ENCODE measurements at places on chromosomes 16 and 17.

DNA sequence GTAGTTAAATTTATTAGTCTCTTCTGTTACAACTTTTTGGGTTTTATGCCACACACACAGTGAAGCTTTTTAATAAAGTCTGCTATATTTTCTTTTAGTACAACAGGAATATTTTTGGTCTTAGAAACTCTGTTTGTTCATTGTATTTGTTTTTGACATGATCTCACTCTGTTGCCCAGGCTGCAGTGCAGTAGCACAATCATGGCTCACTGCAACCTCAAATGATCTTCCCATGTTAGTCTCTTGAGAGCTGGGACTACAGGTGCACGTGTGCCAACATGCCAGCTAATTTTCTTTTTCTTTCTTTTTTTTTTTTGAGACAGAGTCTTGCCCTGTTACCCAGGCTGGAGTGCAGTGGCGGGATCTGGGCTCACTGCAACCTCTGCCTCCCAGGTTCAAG is 27.1 kb downstream of the PPM1D start:
- no peak for DNase-seq

- DNase-seq: no peak
These were observed 24.5 kb upstream of the MILR1 start for GRCh38 chr17:64424324-64424849.

GRCh38 chr17:82021107-82021899 is 1.4 kb downstream of the CENPX start:
- no peak for DNase-seq

DNA sequence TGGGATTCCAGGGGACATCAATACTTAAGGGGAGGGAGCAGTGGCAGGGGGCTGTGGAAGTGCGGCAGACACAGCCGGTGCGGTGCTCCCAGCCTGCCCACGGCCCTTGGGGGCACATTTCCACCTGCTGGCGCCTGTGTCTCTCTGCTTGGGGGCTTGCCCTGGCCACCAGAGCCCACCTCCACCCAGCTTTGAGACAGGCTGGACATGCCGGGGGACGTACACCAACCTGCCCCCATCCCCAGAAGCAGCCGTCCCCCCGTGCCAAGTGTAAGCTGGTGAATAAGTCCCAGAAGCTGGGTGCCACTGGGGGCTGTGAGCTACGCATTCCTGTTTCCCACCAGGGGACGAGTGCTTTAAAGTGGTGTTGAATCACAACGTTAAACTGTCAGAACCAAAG is 172.6 kb downstream of the GSG1L start:
- no peak for DNase-seq

GRCh38 chr17:47774331-47774730 is 41.3 kb downstream of the TBX21 start:
- no peak for DNase-seq

DNA sequence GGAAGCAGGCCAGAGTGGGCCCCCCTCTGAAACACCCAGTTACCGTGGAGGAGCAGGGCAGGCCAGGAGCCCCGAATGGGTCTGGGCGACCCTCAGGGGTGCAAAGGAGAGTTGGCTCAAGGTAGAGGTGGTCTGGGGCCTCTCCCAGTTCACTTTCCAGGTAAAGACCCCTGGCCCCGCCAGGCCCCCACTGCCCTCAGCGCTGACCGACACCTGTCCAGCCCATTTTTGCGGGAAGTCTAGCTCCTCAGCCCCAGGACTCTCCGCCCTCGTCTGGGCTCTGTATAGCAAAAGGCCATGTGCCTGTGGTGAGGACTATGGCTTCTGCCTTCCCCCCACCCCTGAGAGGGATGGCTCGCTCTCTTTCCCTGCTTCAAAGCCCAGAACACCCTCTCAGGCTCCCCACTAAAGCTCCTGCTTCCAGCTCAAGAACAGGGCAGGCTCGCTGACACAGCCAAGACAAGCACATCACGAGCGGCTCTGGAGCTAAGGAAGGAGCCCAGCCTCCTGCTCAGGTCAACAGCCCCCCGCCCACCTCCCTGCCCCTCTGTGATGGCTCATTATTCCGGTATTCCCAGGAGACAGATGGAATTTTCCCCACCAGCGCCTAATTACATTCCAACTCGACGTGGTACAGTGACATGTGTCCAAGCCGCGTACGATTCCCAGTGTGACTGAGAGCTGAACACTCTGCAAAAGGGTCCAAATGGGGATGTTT is 59.4 kb downstream of the RTN4RL1 start:
- DNase-seq: no peak

- no peak for DNase-seq
These were observed 7.3 kb upstream of the NR1D1 start for GRCh38 chr17:40107522-40108174.

DNA sequence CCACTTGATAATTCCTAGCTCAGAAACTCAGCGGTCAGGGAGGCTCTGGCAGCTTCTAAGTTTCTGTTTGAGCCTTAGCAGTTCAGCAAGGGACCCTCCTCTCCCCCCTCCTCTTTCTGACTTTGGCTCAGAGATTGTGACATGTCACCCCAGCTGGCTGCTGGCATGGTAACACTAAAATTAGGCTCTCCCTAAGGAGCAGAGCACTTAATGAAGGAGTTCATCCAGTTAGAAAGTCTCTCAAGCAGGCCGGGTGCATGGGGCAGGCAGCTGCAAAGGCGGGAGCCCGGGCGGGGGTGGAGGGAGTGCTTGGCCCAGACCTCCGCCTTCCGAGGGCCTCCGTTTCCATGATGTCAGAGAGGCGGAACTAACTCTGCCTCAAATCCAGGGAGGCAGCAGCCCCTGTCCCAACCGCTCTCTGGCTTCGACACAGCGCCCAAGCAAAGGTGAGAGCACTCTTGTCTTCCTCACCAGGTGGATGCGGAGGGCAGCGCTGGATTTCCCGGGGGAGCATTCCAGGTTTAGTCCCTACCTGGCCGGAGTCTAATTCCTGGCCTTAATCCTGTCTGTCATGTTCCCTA is 128.0 kb upstream of the PLCG2 start:
- no peak for DNase-seq

- DNase-seq: peak; percentile 75
These were observed 94.6 kb downstream of the RGS9 start for GRCh38 chr17:65231662-65232335.

GRCh38 chr16:64365448-64365931 is 756.4 kb downstream of the CDH11 start:
- no peak for DNase-seq

DNA sequence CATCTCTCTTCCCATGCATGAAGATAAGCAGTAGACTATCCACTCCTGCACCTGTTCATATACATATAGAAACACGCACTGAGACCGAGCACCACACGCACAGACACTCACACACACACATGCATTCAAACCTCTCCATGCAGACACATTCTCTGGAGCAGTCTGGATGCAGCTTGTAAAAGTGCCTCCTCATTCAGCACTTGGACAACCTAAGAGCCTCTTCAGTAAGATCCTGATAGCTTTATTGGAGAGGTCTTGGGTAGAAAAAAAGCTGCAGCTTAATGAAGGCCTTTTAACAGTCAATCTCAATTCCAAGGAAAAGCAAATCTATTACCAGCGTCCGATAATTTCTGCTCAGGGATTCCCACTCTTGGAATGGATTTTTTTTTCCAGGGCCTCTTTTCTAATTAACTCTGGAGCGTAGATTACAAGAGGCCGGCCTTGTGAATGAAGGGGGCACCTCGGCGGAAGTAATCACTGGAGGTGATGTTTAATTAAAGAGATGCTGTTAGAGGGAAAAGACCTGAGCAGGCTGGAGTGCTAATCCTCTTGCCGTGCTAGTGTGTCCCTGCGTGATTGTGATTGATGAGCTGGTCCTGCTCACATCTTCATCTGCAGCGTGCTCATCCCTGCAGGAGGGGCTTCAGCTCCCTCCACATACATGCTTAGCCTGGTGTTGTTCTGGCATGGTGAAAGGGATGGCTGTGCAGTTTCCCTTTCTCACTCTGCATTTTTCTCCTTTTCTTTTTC is 155.1 kb downstream of the RBFOX1 start:
- no peak for DNase-seq

GRCh38 chr16:67357561-67357960 is 30.9 kb downstream of the LRRC36 start:
- no peak for DNase-seq

DNA sequence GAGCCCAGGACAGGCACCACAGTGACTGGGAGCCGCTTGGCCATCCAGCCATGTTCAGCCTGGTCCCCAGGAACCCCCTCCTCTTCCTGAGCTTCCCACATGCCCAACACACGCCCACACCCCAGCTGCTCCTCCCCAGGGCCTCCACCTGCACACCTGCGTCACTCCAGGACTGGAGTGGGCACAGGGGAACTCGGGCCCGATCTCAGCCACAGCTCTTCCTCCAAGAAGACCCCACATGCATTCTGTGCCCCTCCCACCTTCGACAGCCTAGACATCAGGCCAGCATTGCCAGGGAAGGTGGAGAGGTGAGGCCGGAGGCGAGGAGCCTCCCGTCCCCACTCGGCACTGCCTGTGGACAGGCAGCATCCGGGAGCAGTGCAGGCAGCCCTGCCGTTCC is 6.0 kb upstream of the VASN start:
- DNase-seq: no peak

DNA sequence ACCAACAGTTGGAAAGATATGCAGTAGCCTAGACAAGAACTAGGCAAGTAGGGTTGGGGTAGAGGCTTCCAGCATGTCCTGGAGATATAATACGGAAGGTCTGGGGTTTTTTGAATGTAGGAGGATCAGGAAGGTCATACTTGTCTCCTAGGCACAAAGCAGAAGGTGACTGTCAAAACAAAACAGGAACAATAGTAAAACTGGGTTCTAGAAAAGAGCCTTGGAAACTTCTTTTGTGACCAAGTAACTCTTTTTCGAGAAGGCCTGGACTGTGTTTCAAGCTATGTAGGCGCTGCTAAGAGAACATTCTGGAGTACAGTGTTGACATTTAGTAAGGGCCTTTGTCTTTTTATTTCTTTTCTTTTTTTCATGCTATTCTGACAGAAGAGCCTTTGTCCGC is 26.9 kb upstream of the TENT4B start:
- DNase-seq: no peak

DNA sequence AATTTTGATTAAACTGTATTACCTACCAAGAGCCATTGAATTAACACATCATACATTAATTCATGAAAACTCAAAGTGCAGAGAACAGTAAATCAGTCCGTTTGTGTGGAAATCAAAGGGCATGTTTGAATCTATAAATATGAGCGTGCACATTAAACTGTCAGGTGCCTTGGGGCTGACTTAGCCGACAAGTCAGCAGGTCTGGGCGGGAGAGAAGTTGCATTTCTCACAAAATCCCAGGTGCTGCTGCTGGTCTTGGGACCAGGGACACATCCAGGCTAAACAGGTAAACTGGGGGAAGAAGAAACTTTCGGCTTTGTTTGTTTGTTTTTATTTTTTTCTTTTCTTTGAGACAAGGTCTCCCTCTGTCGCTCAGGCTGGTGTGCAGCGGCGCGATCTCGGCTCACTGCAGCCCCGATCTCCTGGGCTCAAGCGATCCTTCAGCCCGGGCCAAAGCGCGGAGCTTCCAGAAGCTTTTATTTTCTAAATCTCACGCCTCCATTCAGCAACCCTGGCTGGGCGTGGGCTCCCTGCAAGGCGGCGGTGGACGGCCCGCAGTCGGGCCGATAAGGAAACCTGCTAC is 213.9 kb downstream of the MRTFB start:
- DNase-seq: no peak

- DNase-seq: no peak
These were observed 396.2 kb downstream of the CDH13 start for GRCh38 chr16:83023011-83023410.

- DNase-seq: peak; percentile 93
These were observed 985 bp upstream of the SLFN12 start for GRCh38 chr17:35433075-35433894.

DNA sequence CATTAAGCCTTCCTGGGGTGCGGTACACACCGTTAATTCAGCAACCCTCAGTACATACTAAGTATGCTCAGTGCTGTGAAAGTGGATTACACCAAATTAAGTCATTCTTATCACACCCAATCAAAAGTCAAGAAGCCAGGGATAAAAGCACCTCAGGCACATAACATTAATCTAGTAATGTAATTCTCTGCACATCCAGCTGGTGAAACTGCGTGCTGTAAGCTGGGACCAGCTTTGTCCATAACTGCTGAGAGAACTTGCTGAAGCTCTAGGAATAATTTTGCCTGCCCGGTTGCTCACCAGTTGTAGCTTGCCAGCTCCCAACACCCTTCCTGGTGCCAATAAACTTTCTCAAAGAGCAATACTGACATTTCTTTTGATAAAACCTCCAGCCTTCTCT is 44.9 kb downstream of the SLC47A1 start:
- DNase-seq: no peak

DNA sequence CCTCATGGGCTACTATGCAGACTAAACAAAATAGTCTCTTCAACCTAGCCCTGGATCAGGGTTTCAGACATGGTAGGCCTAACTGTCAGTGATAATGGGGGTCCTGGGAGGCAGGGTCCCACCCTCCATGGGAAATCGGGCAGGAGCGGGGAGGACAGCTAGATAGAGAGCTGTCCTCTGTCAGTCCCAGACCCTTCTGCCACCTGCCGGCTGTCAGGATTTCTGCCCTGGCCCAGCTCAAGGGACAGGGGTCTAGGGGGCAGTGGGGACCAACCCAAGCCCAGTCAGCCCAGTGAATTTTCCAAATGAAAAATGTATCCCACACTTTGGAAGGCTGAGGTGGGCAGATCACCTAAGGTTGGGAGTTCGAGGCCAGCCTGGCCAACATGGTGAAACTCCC is 5.3 kb downstream of the CA7 start:
- peak; percentile 38 for DNase-seq

DNA sequence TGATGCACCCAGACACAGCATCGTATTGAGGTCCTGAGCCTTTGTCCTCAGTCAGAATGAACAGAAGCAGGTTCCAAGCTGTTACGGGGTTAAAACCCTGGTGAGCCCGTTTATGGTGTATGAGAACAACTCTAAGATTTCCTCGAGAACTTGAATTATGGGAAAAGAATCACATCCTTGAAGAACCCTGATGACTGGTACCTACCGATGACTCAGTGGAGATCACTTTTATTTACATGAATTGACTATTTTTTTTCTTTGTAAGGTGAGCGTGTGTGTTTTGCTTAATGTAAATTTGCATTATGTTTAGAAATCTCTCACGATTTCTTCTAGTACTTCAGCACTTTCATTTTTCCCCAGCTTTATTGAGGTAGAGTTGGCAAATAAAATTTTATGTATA is 3.3 kb upstream of the KRTAP4-4 start:
- DNase-seq: no peak

GRCh38 chr17:62665599-62665998 is 38.1 kb downstream of the MRC2 start:
- no peak for DNase-seq

DNA sequence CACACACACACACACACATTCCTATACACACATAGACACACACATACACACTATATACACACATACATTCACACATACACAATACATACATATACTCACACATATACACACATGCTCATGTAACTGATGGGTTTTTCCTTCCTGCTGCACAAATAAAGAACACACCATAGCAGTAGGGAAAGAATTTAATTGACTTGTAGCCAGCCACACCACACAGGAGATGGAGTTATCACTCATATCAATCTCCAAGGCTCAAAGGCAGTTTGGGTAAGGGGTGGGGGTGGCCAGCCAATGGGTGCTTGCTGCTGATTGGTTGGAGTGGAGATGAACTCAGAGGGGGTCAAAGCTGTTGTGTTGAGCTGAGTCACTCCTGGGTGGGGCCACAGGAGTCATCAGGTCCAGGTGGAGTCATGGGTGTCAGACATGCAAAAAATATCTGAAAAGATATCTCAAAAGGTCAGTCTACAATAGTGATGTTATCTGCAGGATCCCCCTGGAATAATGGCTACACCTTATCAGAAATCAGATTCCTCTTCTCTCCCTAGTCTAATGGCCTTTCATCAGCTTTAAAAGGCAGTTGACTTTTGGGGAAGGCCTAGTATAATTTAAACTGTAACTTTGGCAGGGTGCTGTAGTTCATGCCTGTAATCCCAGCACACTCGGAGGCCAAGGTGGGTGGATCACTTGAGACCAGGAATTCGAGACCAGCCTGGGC is 46.1 kb downstream of the WSB1 start:
- no peak for DNase-seq

All from RWPE2 (cell line).